ENCODE measurements at places on chromosomes 12 and 14.
A peak's percentile ranks its signal among the peaks of the same experiment; 100 is the strongest.

DNA sequence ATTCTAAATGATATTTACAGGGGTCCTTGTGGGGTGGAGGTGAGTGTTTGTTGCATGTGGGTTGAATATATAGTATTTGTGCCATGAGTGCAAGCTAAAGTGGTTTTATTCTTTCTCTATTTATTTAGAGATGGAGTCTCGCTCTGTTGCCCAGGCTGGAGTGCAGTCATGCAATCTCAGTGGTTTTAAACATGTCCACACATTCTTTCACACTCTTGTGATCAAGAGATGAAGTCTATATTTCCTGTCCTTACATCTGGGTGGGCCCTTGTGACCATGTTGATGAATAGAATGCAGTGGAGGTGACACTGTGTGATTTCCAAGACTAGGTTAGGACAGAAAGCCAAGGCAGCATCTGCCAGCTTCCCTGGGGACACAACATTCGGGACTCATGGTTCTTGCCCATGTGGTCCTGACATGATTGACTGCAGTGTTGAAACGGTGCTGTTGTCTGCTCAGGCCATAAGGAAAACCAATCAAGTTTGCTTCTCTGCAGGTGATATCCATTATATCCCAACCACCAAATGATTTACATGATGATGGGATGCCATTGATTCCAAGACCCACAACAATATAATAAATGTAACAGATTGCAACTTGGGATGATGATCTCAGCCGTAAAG is 172.6 kb downstream of the SUDS3 start:
- no peak for DNase-seq

- DNase-seq = no peak
Measured at GRCh38 chr14:53742233-53742620, 214.4 kb downstream of the BMP4 start.

- DNase-seq = no peak
Measured at GRCh38 chr12:107526555-107527180, 158.9 kb upstream of the PWP1 start.

DNA sequence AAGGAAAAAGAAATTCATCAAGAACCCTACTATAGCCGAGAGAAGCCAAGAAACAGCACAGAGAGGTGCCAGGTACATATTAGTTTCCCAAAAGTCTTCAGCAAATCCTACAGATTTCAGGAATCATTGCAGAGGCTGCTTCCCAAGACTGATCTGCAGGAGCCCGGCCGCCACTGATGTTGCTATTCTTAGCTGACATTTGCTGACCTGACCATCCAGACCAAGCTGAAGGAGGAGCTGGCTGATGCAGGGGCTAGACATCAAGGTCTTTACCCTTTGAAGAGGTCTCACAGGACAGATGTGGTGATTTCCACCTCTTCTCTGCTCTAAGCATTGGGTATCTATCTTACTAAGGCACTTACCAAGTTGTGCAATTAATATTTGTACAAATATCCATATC is 444.8 kb upstream of the SOX5 start:
- no peak for DNase-seq

GRCh38 chr14:95185033-95185766 is 27.9 kb upstream of the DICER1 start:
- no peak for DNase-seq

DNA sequence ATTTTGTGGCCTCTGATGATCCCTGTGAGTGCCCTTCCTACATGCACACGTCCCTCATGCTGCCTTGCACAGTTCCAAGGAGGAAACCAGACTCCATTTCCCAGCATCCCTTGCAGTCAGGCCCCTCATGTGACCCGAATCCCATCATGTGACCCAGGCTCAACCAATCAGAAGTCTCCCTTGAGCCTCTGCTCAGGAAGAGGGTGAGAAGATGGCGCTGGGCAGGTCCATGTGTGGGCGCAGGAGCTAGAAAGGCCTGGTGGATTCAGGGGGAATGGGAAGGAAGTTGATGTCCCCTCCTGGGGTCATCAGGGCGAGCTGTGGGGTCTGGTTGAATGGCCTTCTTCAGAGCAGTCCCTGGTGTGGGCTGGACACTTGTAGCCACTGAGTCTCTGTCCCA is 240.5 kb downstream of the ADGRD1 start:
- no peak for DNase-seq

DNA sequence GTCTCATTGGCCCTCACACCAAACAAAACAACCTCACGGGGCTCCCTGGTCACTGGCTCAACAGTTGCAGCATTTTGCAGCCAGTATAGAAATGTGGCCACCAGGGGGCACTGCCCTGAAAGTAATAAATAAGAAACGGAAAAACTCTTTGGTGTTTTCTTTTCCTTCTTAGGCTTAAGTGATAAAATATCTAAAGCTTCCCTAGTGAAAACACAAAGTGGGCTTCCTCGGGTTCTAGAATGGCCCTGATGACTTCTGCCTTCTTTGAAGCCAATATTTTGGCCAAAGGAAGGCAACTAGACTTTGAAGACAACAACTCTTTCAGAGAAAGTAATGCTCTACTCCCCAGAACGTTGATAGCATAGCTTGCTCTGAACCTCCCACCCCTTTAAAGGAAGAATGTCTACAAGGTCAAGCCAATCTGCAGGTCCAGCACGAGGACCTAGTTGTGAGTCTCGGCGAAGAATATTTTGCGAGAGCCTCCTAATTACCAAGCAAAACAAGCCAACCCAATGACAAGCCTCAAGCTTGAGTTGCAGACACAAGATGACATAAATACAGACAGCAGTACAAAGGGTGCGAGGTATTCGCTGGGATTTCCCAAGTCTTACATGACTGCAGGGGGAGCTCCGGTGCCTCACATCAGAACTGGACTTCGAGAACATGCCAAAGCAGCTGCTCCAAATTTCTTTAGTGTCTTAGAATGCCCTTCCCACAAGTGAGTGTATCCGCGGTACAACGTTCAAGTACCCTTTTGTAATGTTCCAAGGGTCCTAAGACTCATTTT is 2.6 kb downstream of the ITPK1 start:
- DNase-seq = peak; percentile 44

GRCh38 chr14:89493877-89494634 is 77.0 kb upstream of the FOXN3 start:
- no peak for DNase-seq

- DNase-seq = peak; percentile 10
Measured at GRCh38 chr12:68290126-68290525, 36.7 kb upstream of the IL22 start.

- peak; percentile 34 for DNase-seq
Measured at GRCh38 chr12:19440019-19440858, 947 bp downstream of the AEBP2 start.

DNA sequence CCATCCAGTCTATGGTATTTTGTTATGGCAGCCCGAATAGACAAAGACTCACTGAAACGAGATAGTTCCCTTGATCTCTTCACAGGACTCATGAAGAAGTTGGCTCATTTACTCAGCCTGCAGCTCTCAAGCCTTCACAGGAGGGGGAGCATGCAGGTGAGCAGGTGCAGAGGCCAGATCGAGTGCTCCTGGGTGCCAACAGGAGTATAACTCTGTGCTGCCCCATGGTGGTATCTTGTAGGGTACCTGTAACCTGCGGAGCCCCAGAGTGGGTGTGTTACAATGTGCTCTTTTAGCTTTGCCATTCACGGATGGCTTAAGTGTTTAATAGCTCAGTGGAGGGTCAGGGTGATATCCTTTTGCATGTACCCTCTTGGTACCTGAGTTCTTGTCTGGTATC is 159.5 kb downstream of the METTL25 start:
- no peak for DNase-seq

DNA sequence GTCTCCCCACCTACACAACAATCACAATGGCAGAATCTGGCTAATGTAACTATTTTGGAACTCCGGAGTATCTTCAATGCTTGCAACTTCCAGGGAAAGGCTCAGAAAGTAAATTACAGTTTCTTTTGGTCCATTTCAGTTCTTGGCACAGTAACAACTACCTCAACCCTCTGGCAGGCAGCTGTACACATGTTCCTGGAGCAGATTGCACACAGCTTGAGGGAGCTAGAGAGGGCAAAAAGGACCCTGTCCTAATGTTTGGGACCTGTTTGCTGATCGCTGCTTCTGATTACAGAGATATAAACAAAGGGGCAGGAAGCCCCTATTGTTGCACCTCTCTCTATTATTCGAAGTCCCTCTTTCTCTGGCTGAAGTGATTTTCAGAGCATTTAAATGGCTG is 35.2 kb upstream of the SLC38A1 start:
- DNase-seq = no peak

DNA sequence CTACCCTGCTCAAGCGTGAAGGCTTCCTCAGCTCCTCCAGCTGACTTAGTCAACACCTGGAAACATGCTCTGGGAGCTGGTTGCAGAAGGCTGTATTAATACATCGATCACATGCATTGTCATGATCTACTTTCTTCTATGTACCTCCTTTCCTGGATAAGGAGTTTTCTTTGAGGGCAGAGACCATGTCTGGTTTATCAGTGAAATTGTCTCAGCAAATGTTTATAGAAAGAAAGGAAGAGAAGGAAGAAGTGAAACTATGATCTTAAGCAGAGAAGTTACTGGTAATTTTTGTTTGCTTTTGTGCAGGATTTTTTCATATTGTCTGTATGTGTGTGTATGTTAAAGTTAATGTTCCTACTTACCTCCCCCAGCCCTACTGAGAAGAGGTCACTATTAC is 4.5 kb downstream of the DYRK4 start:
- no peak for DNase-seq

DNA sequence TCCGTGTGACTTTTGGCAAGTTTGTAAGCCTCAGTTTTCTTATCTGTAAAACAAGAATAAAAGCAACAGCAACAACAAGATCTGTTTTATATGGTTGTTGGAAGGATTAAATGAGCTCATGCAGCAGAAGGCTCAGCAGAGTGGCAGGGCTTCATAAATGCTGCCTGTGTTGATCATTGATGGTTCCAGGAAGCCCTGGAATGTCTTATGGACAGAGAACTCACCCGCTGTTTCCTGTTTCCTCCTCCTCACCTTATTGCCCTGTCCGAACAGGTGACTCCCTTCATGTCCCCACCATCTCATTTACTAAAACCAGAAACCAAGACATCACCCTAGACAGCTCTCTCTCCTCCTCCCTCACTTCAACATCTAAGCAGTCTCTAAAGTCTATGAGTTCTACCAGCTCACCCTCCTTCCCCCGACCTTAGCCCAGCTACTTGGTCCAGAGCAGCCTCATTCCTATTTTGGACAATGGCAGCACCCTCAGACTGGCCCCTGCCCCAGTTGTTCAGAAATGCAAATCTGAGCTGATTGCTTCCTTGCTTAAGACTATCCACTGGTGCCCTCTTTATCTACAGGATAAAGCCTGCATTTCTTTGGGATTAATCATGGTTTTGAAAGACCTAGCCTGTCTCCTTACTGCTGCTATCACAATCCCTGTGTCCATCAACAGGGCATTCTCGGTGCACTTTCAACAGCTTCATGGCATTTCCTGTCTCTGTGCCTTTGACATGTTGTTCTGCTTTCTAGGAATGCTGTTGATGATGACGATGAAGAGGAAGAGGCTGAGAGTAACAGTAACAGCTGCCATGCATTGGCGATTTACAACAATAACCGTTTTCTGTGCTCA is 21.4 kb upstream of the GSG1 start:
- no peak for DNase-seq

DNA sequence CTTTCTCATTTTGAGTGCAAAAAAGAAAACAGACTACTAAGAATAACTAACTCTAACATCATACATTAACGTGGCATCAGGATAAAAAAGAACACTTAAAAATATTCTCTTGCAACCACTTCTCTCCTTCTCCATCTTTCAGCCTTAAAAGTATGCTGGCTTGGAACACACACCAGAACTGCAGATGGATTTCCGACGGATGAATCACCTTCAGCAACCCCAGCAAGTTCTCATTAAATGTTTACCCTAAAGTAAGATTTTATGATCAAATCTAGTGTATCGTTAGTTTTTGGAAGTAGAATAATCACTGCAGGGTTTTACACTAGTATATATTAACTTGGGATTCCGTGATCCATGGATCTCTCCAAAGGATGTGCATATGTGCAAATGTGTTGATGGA is 1.2 kb downstream of the NEK9 start:
- no peak for DNase-seq

DNA sequence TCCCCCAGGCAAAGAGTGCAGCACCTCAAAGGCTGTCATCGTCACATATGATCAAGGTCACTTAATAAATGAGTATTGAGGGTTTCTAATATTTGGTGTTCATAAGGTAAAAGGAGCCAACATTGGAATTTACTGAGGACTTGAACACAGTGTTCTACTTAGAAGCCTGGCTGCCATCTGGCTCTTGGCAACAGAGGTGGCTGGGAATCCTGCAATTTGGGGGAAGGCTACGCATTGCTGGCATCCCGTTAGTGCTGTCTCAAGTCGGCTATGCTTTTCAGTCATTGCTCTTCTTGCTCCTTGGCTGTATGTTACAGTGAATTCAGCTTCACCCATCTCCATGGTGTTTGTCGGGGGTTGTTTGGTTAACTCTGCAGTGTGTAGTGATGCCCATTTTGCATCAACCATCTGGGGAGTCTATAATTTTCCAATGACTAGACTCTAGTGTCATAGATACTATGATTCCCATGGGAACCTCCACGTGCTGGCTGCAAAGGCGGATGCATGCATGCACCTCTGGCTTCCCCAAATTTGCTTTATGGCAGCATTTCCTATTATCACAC is 12.9 kb upstream of the SLC24A4 start:
- DNase-seq = no peak

GRCh38 chr12:124939079-124939420 is 24.6 kb upstream of the UBC start:
- peak; percentile 30 for DNase-seq

DNA sequence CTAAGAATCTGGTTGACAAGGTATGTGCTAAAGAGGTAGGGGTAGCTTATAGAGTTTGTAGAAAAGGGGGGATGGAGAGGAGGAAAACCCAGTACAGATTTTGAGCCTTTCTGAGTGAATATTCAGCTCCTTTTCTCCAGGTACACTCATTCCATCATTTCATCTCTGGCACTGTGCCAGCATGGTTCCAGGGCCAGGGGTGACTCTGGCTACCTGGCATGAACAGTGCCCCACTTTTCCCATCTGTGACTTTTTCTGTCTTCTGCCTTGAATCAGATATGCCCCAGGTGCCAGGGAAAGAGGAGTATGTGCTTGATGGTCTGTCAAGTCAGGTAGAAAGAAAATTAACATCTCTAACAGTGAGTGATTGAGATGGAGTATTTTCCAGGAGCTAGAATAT is 175.7 kb downstream of the CACNA1C start:
- no peak for DNase-seq

DNA sequence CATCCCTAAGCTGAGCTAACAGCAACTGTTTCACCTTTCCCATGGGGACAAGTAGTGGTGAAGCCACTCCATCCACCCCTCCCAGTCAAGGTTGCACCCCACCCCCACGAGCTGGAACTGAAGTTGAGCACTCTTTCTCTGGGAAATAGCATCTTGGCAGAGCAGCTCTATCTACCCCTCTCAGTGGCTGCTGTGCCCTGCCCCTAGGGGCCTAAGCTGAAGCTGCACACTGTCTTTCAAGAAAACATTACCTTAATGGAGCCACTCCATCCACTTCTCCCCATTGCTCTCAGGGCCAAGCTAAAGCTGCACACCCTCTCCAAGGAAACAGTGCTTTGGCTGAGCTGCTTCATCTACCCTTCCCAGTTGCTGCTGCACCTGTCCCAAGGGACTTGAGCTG is 170.6 kb upstream of the CCDC196 start:
- no peak for DNase-seq

Measured in stimulated activated CD4-positive, alpha-beta T cell treated with anti-CD3 and anti-CD28 coated beads, TNF-alpha, amount 100 ng/mL, for 1 hour (primary cell).